ENCODE measurements at places on chromosomes 12 and 14.

DNA sequence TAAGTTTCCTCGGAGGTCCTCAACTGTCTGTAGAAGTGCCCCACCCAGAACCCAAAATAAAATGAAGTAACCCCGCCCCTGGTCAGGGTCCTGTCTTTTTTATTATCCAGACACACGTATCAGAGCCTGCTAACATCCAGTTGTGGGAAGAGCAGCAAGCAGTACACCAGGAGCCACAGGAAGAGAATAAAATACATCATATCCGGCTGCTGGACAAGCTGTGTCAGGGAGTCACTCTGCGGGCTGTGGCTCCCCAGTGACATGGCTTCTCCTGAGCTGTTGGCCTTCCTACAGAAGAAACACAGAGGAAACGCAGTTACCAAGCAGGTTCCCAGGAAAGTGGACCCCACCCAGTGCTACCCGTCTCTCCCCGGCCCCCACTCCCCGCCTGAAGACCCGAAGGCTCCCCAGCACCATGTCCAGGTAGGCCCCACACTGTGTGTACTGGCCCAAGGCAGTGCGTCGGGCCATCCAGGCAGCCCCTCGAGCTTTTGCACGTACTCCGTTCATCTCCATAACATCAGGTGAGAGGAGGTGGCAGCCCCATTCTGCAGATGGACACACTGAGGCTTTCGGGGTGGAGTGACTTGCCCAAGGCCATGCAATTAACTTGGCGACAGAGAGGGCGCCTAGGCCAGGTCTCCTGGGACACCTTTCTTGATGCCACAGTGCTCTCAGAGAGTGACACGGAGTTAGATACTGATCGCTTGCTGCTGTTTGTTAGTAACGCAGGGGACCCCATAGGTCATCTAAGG is 34.3 kb upstream of the DICER1 start:
- DNase-seq = no peak

DNA sequence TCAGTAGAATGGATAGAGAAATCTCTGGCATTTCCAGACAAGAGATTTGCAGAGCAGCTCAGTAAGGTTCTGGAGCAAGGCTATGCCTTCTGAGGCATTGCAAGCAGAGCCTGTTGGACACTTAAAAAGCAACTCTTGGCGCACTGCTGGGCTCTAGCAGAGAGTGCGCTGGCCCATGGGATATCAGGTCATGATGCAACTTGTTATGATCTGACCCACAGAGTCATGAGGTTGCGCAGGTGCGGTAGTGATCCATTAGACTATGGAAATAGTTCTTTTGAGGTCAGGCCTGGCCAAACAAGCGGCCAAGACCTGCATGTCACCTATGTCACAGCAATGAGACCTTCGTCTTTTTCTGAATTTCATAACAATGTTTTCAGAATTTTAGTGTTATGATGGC is 168.6 kb downstream of the TMTC3 start:
- DNase-seq = no peak

DNA sequence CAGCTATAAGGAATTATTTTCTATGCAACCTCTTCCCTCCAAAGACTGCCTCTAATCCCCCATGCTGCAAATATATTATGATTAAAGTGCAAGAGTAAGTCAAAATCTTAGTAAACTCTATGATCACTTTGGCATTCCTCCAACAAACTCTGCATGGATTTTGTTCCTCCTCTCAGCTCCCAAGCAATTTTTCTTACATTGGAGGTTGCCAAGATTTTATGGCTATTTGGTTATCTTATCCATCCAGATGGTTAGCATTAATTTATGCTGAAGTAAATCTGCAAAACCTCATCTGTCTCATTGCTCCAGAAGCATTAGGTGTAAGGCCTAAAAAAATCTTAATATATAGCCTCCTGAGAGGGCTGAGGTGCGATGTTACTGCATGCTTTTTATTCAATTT is 228.1 kb downstream of the CHST11 start:
- DNase-seq = no peak

DNA sequence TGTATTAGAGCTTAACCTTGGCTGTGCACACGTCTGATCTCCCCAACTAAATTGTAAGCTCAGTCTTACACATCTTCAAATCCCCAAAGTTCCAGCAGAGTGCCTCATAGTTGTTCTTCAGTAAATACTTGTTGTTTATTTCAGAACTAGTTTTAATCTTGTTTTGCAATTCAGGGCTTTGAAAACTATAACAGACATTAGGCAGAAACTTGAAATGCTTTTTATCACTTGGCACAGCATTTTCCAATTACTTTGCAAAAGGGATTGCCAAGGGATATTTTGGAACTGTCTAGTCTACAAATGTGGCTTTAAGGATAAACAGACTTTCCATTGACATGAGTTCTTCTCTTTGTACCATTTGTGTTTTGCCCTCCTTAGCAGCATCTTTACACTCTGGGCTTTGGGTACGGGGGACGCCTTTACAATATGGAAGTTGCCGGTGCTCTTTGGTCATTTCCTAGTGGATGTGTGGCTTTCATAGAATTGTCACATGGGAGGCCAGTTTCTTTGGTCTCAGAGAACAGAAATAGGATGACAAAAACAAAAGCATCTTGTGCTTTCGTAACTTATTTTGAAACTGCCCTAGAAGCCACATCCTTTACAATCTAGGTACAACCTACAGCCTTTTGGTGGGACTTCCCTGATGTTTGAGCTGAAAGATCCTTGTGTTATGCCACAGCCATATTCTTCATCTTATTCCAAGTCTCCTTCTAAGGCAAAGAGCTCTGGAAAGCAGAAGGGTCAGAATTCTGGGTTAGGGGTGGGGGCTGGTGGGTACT is 96.9 kb downstream of the NPAS3 start:
- no peak for DNase-seq

- DNase-seq = no peak
These were observed 10.9 kb upstream of the AMN start for GRCh38 chr14:102911541-102911951.

GRCh38 chr12:116591855-116592637 is 32.9 kb downstream of the MAP1LC3B2 start:
- no peak for DNase-seq

DNA sequence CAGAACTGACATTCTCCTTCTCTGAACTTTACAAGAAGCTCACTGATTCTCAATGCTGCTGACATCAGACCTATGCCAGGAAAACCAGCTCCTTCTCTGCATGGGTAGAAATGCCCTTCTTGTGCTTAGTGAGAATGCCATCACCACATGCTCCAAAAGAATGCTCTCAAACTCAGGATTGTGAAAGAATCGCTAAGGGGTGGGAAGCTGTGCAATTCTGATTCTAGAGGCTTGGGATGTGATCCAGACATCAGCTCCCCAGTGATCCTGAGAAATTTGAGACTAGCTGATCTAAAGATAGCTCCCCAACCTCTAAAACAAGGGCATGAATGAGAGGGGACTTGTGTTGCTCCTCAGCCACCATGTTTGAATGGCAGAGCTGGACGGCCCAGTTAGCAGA is 113.2 kb downstream of the DPF3 start:
- no peak for DNase-seq

DNA sequence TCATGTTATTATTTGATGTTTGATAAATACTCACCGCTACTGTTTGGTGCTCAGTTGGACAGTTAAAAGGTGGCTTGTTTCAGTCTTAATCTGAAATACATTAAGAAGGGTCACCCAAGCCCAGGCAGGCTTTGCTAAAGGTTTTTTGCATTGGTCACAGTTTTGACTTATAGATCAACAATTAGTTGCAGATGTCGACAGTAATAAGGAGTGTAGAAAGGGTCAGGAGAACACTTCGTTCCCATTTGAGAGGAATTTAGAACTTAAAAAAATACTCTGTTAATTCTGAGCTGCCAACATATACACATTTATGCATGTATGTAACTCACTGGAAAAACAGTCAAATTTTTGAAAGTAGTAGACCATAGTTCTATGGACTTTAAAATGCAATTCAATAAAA is 130.3 kb downstream of the TMEM30B start:
- DNase-seq = no peak

DNA sequence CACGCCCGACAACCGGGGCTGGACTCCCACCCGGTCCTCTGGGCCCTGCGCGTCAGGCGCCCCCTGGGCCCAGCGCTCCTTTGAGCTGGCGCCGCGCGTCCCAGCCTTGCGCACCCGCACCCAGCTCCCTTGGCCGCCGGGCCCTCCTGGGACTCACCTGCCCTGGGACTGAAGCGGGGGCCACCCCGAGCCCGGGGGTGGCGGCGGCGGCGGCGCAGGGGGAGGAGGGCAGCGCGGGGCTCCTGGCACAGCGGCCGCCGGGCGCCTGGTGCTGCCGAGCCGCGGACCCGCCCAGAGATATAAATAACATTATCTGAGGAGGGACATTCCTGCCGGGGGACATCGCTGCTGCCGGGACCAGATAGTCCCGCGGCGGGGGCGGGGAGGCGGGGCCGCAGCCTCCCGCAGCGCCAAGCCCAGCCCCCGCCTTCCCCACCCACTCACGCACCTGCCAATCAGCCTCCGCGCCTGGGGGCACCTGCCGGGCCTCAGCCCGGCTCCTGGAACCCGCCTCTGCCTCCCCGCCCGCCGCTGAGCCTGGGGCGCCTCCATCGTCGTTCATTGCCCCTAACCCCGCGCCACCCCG is at the start of gene SPTB:
TSS of gene SPTB (minus strand) at position 273 of the 586 bp plus-strand sequence. CDS start 56,813 bp downstream, outside the sequence.
- peak; percentile 27 for DNase-seq

DNA sequence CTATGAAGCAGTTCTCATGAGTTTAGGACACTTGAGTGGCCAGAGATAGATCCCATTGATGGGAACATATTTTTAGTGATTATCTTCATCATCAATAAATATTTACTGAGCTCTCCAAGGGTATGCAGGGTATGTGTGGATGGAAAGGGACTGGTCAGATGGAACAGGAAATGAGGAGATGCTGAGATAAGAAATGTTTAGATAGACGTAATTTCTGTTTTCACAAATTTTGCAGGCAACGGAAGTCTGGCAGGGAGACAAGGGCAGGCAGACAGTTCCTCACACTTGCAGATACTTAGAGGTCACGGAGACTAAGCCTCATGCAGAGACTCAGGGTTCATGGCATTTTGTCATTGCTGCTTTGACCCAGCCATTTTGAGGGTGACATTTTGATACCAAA is 24.3 kb downstream of the BCL2L14 start:
- DNase-seq = no peak

- no peak for DNase-seq
These were observed 19.1 kb upstream of the LDHB start for GRCh38 chr12:21676776-21677175.

GRCh38 chr12:6952121-6952862 is 1.1 kb downstream of the PTPN6 start:
- DNase-seq = no peak

GRCh38 chr14:36508418-36509068 is 11.5 kb downstream of the NKX2-1 start:
- DNase-seq = no peak

GRCh38 chr14:85425507-85425906 is 104.4 kb upstream of the FLRT2 start:
- DNase-seq = no peak

GRCh38 chr14:67679006-67679405 is 4.6 kb upstream of the VTI1B start:
- DNase-seq = no peak

GRCh38 chr14:57314396-57315089 is 45.8 kb downstream of the AP5M1 start:
- DNase-seq = no peak

GRCh38 chr12:6390084-6390799 is 6.3 kb downstream of the LTBR start:
- DNase-seq = no peak

- peak; percentile 39 for DNase-seq
These were observed 29.4 kb upstream of the STAC3 start for GRCh38 chr12:57280211-57281062.

GRCh38 chr14:56189307-56189706 is 71.1 kb downstream of the PELI2 start:
- no peak for DNase-seq

GRCh38 chr12:93740751-93741150 is 63.6 kb downstream of the CRADD start:
- no peak for DNase-seq

GRCh38 chr14:67491741-67492507 is 3.4 kb upstream of the TMEM229B start:
- DNase-seq = no peak

GRCh38 chr14:80356413-80356812 is 145.1 kb upstream of the DIO2 start:
- no peak for DNase-seq

GRCh38 chr12:124837958-124838803 is 25.5 kb downstream of the SCARB1 start:
- no peak for DNase-seq

- DNase-seq = no peak
These were observed 11.3 kb downstream of the MED13L start for GRCh38 chr12:116266168-116266601.

GRCh38 chr14:63759456-63759855 is 31.6 kb upstream of the SGPP1 start:
- DNase-seq = no peak

- no peak for DNase-seq
These were observed 165.8 kb upstream of the SYT1 start for GRCh38 chr12:78698747-78699146.

- DNase-seq = no peak
These were observed 13.2 kb upstream of the TSPAN11 start for GRCh38 chr12:30913323-30913722.

- DNase-seq = no peak
These were observed 19.1 kb downstream of the BBS10 start for GRCh38 chr12:76329159-76329558.

DNA sequence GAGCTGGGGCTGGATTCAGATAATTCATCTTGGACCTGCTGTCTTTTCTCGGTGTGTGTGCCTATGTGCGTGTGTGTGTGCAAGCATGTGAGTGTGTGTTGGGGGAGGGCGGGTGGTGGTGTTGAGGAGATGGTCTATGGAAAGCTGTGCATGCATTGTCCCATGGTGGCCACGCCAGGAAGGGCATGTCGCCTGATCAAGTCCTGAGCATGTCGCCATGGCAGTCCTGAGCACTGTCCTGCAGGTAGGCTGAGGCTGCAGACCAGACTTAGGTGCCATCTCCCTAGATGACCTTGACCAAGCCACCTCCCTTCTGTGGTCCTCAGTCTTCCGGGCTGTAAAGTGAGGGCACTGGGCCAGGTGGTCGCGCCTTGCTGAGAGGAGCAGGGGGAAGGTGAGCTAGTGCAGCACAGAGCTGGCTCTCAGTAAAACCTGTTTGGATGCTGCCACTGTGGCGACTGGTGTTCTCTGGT is 81.4 kb downstream of the PAPOLA start:
- no peak for DNase-seq

DNA sequence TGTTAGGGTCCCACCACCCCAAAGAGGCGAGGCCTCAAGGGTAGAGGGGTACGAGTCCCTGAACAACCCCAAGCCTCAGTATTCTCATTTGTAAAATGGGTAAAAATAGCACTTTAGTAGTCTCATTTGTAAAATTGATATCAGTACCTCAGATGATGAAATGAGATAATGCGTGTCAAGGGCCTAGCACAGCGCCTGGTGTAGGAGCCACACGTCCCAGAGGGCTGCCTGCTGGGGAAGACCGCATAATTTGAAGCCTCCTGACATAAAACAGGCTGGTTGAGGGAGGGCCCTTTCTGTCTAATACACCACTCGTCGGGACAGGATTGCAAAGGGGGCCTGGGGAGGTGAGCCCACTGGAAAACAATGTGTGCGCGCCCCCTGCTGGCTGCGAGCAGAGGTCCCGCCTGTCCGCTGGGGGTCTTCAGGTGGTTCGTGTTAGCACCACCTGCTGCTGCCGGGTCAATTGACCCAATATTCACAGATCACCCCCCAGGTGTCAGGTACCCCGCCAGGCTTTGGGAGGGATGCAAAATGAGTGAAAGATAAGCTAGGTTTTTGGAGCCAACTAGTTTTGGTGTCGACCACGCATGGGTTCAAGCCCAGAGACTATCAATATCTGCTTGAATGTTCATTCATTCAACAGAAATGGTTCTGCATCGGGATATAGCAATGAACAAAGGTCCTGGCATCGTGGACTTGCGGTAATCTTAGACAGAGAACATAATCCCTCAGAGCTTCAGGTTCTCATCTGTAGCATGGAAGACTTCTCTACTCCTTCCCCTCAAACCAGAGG is 24.7 kb upstream of the IRF2BPL start:
- DNase-seq = peak; percentile 57

Data from stimulated activated CD8-positive, alpha-beta memory T cell treated with anti-CD3 and anti-CD28 coated beads, Interleukin-4, amount 100 ng/mL, for 1 hour (primary cell).